ENCODE measurements at places on chromosomes 1 and 21.

DNA sequence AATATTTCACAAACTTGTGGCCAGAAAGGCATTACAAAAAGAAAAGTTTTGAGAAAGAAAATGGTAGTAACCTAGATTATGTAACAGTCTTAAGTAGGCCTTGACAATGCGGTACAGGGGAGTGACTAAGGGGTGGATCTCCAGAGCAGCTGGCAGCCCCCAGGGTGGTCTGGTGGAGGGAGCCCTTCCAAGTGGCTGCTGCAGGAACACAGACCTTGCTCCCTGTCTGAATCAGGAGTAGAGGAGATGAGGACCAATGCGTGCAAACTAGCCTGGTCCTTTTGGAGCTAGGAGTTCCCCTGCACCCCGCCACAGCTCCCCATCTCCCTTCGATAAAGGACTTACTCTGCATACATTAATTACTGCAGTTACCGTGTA is 189.0 kb downstream of the NFIA start:
- no peak for DNase-seq

DNA sequence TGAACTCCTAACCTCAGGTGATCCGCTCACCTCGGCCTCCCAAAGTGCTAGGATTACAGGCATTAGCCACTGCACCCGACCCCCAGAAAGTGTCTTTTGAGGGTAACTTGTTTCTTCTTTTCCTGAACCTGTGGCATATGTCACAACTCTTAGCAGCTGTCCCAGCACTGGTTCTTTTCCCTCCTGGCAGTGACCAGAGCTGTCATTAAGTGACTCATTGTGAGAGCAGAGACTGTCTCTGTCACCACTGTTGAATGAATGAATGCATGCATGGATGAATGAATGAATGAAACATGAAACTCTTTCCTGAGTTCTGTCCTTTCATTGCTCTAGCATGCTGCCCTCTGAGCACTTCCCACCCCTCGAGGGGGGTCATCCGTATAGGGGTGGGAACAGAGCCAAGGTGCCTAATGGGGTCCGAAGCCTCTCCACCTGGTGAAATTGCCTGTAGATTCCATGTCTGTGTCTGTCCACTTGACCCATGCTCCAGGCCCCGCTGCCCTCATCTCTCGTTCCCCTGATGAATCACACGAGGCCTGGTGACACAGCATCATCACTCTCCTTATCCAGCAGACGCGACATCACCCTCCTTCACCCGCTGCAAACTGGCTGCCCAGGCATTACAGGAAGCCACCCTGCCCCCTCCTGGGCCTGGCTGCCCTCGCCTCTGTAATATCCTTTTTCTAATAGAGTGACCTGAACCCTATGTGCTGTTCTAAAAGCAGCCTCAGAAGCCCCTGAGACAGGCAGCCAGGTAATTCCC is 75.0 kb downstream of the IGSF21 start:
- no peak for DNase-seq

GRCh38 chr1:213457733-213458132 is 406.7 kb downstream of the RPS6KC1 start:
- peak; percentile 4 for DNase-seq

- DNase-seq, result no peak
These were observed 36.1 kb downstream of the B3GALT5 start for GRCh38 chr21:39648879-39649278.

DNA sequence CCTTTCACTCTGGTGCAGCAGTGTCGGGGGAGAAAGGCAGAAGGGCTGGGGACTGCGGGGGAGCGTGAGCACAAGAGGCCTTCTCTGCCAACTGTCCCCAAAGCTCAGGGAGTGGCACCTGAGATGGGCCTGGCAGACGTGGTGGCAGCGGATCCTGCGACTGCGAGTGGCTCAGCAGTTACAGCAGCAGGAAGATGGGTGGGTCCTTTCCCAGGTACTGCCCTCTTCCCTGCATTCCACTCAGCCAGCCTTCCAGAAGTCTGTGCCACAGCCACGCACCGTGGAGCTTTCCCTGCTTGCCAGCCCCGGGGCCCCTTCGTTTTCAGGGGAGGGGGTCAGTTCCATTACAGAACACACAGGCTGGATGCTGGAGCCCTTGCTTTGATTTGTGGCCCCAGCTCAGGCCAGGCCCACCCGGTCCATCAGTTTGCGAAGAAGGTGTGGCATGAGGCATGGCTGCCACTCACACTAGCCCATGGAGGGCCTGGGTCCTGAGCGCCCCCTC is 17.2 kb downstream of the MTHFR start:
- DNase-seq, result no peak

- peak; percentile 81 for DNase-seq
These were observed 29.2 kb downstream of the CMPK1 start for GRCh38 chr1:47362828-47363227.

All from fibroblast of the aortic adventitia (primary cell).